Sigmoid colon (tissue), 7 donors: ENCODE measurements at places on chromosomes 4 and X. TPM values are rescaled to one million over a fixed set of nuclear protein-coding genes. Genes with fewer than 3 reads are reported as not detected.

GRCh38 chrX:38262715-38263620 lies 42.3 kb upstream of the SRPX start:
- DNase-seq, result no peak

Gene PLK4
- total RNA-seq, result 0.16 TPM

- DNase-seq, result no peak
These were observed 2.4 kb upstream of the CSN3 start for GRCh38 chr4:70239884-70240591.

- no peak for DNase-seq
These were observed 14.7 kb downstream of the RAPGEF2 start for GRCh38 chr4:159117564-159117963.

- no peak for DNase-seq
These were observed 8.1 kb downstream of the ATP7A start for GRCh38 chrX:77918568-77918967.

Gene GAGE1
- total RNA-seq, result not detected

Gene PRAF2
- total RNA-seq, result 19.3 TPM
